Spleen (tissue), 13 donors: ENCODE measurements at places on chromosomes 3 and 15. TPM values are rescaled to one million over a fixed set of nuclear protein-coding genes. Genes with fewer than 3 reads are reported as not detected.
A peak's percentile ranks its signal among the peaks of the same experiment; 100 is the strongest.

DNA sequence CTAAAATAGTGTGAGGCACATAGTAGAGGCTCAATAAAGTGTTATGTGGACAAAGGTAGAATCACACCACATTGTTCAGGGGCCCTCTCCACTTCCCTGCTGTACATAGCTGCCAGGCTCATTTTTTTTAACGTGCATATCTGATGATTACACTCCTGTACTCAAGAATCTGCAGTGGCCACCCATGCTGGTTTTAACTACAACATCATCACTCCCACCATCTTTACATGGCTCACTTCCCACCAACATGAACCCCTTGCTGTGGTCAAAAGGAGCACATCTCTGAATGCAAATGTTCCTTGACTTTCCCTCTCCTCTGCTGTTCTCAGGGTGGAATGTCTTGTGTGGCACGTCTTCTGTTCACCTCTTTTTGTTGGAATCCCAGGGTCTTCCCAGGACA is 76.7 kb downstream of the FEM1B start:
- no peaks in the 10 kb centered on the region for H3K4me1 ChIP-seq
- no peaks in the 10 kb centered on the region for H3K27me3 ChIP-seq
- H3K4me3 ChIP-seq = no peak overlapping the region
- H3K27ac ChIP-seq = no peak overlapping the region
- peak; percentile 4 for DNase-seq

GRCh38 chr15:99307735-99308134 is 56.5 kb downstream of the LRRC28 start:
- no peak for DNase-seq
- no peaks in the 10 kb centered on the region for H3K27me3 ChIP-seq
- no peaks in the 10 kb centered on the region for H3K4me1 ChIP-seq
- no peaks in the 10 kb centered on the region for H3K36me3 ChIP-seq
- no peak overlapping the region for H3K4me3 ChIP-seq
- H3K27ac ChIP-seq = no peak overlapping the region

- H3K36me3 ChIP-seq = no peaks in the 10 kb centered on the region
- no peak overlapping the region for H3K27ac ChIP-seq
- H3K4me1 ChIP-seq = no peaks in the 10 kb centered on the region
- no peaks in the 10 kb centered on the region for H3K27me3 ChIP-seq
- DNase-seq = no peak
Observed at GRCh38 chr15:61057376-61057775, 171.7 kb downstream of the RORA start.

DNA sequence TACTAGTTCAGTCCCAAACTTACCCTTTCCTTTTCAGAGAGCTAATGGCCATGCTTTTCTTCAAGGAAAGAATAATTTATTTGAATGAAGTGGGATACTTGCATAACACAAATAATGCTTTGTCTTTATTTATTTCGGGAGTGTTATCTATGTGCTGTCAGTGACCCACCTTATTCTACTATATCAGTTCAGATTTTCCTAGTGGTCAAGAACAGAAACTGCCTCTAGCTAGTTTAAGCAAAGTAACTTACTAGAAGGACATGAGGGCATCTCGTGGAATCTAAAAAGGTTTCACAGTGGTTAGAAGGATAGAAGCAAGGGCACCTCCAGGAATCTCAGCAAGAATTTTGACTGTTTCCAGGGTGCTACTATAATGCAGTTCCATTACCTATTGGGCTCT is 3.8 kb upstream of the TIMMDC1 start:
- DNase-seq = no peak
- no peaks in the 10 kb centered on the region for H3K27me3 ChIP-seq
- H3K4me1 ChIP-seq = peaks cover 9% of the 10 kb centered on the region
- H3K36me3 ChIP-seq = peaks cover 3% of the 10 kb centered on the region
- no peak overlapping the region for H3K4me3 ChIP-seq
- H3K27ac ChIP-seq = no peak overlapping the region

DNA sequence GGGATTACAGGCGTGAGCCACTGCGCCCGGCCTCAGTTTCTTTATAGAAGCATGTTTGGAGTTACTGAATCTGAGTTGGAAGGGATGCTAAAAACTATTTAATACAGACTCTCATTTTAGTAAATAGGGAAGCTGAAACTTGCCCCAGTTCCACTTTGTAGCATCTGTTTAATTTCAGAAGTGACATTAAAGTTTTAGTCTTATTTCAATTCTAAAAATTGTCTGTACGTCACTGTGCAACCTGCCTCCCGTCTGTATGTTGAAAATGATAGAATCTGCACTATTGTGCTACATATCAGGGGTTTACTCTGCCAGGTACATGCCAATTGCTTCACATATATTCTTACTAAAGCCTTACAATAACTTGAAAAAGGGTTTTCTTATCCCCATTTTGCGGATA is 15.3 kb downstream of the CNOT10 start:
- H3K27ac ChIP-seq = no peak overlapping the region
- DNase-seq = no peak
- no peaks in the 10 kb centered on the region for H3K27me3 ChIP-seq
- H3K4me1 ChIP-seq = peaks cover 9% of the 10 kb centered on the region

DNA sequence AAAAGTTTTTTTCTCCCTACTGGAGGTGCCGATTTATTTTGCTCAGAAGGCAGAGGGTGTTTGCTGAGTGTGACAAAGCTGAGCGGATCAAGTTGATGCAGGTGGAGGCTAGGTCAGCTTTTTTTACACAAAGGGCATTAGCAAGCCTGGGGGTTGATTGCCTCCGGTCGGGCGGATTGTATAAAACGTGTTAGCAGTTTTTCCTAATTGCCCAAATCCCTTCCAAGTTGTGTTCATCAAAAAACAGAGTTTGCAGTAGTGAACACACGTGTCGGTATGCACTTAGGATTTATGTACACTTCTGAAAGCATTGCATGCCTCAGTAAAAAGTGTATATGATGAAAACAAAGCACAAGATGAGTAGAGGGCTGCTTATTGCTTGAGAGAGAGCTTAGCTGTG is 2.6 kb downstream of the GPR160 start:
- H3K4me1 ChIP-seq = peaks cover 8% of the 10 kb centered on the region
- H3K27ac ChIP-seq = no peak overlapping the region
- H3K36me3 ChIP-seq = no peaks in the 10 kb centered on the region

DNA sequence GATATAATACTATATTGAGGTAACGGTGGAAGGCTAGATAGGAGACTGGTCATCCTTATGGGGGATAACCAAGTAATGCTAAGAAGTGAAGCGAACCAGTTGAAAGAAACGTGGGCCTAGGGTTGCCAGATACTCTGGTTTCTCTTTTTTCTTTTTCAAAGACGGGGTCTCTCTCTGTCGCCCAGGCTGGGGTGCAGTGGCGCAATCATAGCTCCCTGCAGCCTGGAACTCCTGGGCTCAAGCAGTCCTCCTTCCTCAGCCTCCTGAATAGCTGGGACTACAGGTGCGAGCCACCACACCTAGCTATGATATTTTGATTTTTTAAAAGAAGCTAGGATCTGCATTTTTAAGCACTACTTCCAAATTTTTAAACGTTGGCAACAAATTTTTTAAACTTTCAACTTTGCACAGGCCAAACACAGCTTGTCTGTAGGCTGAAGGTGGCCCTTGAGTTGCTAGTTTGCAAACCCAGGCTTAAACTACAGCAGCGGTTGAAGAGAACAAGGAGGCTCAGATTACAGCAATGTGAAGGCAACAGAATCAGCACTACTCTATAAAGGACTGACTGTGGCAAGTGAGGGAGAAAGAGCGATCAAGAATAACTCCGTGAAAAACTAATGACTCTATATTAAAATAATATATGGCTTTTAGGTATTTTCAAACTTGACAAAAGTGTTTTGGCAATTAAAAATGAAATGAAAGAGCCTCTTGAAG is 1.2 kb upstream of the RUBCN start:
- peak overlapping the region; percentile 97 for H3K4me3 ChIP-seq
- peaks cover 46% of the 10 kb centered on the region for H3K4me1 ChIP-seq
- no peak for DNase-seq
- no peaks in the 10 kb centered on the region for H3K27me3 ChIP-seq
- no peaks in the 10 kb centered on the region for H3K36me3 ChIP-seq
- H3K27ac ChIP-seq = no peak overlapping the region

GRCh38 chr3:66196633-66197032 is 24.2 kb upstream of the SLC25A26 start:
- no peaks in the 10 kb centered on the region for H3K4me1 ChIP-seq
- H3K4me3 ChIP-seq = no peak overlapping the region
- no peaks in the 10 kb centered on the region for H3K27me3 ChIP-seq
- H3K27ac ChIP-seq = no peak overlapping the region
- no peak for DNase-seq

- no peak overlapping the region for H3K4me3 ChIP-seq
- peaks cover 12% of the 10 kb centered on the region for H3K4me1 ChIP-seq
- DNase-seq = no peak
- no peaks in the 10 kb centered on the region for H3K36me3 ChIP-seq
Observed at GRCh38 chr3:139675327-139675726, 2.4 kb downstream of the NMNAT3 start.

DNA sequence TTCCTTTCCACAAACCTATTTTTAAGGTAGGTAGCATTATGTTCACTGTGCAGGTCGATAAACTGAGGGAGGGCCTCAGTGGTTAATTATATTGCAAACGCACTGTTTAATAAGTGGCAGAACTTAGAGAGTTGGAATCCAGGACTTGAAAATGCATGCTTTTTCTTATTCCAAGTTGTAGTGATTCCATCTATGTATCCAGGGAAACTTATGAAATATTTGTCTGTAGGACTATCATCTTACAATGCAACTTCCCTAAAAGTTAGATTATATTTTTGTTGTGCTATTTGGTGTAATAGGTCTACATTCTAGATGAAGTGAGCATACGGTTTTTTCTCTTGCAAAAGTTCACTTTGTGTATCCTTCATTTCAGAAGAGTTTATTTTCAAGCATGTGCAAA is 419.5 kb downstream of the NAALADL2 start:
- no peak overlapping the region for H3K4me3 ChIP-seq
- no peaks in the 10 kb centered on the region for H3K4me1 ChIP-seq
- H3K36me3 ChIP-seq = no peaks in the 10 kb centered on the region
- H3K27me3 ChIP-seq = no peaks in the 10 kb centered on the region
- no peak overlapping the region for H3K27ac ChIP-seq

- no peaks in the 10 kb centered on the region for H3K4me1 ChIP-seq
- no peaks in the 10 kb centered on the region for H3K36me3 ChIP-seq
- no peak overlapping the region for H3K27ac ChIP-seq
Observed at GRCh38 chr3:59133311-59133710, 83.5 kb upstream of the CFAP20DC start.

- no peaks in the 10 kb centered on the region for H3K27me3 ChIP-seq
- DNase-seq = no peak
- H3K4me3 ChIP-seq = peak overlapping the region; percentile 66
- H3K36me3 ChIP-seq = peaks cover 25% of the 10 kb centered on the region
Observed at GRCh38 chr3:50610181-50610971, 1.2 kb downstream of the CISH start.

GRCh38 chr15:58734859-58735258 is 14.6 kb downstream of the ADAM10 start:
- H3K4me1 ChIP-seq = peaks cover 92% of the 10 kb centered on the region
- H3K4me3 ChIP-seq = no peak overlapping the region
- peaks cover 7% of the 10 kb centered on the region for H3K36me3 ChIP-seq
- no peak overlapping the region for H3K27ac ChIP-seq
- H3K27me3 ChIP-seq = no peaks in the 10 kb centered on the region
- DNase-seq = no peak

- H3K4me1 ChIP-seq = no peaks in the 10 kb centered on the region
- no peak overlapping the region for H3K27ac ChIP-seq
- no peaks in the 10 kb centered on the region for H3K36me3 ChIP-seq
Observed at GRCh38 chr15:51355096-51355495, 13.6 kb downstream of the GLDN start.

DNA sequence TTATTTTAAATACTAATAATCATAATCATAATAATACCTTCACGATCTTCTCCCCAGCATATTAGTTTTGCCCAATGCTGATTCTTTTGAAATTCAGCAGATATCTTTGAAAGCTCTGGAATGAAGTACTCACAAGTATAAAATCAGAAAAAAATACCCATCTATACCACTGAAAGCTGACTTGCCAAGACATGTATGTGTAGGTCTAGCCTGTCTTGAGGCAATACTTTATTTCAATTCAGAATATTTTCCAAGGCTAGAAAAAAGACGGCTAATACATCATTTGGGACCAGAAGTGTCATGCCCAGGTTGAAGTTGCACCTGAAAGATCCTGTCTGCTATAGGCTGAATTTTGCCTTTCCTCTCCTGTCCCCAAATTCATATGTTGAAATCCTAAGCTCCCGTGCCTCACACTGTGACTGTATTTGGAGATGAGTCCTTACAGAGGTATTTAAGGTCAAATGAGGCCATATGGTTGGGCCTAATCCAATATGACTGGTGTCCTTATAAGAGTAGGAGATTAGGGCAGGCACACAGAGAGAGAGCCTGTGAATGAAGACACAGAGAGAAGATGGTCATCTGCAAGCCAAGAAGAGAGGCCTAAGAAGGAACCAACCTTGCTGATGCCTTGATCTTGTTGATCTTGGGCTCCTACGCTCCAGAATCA is 255.9 kb upstream of the CMC1 start:
- no peak overlapping the region for H3K27ac ChIP-seq
- no peak overlapping the region for H3K4me3 ChIP-seq
- H3K27me3 ChIP-seq = no peaks in the 10 kb centered on the region

DNA sequence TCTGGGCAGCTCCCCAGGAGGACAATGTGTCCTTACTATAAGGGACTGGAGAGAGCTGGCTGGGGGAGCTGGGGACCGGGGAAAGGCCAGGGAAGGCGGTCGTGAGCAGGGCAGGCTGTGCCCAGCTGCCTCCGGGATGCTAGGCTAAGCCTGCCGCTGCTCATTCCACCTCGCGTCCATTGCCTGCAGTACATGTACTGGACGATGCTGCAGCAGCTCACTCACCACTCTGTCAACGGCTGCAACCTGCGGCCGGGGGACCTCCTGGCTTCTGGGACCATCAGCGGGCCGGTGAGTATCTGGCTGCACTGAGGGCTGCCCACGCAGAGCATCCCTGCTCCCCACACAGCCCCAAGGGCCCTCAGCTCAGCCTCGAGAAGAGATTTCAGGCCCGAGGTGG is 27.1 kb downstream of the FAH start:
- no peaks in the 10 kb centered on the region for H3K4me1 ChIP-seq
- H3K27me3 ChIP-seq = no peaks in the 10 kb centered on the region
- peaks cover 9% of the 10 kb centered on the region for H3K36me3 ChIP-seq
- H3K4me3 ChIP-seq = no peak overlapping the region
- H3K27ac ChIP-seq = no peak overlapping the region
- DNase-seq = no peak

GRCh38 chr3:84318273-84318809 is 640.4 kb upstream of the CADM2 start:
- H3K4me3 ChIP-seq = no peak overlapping the region
- no peak for DNase-seq
- no peak overlapping the region for H3K27ac ChIP-seq
- no peaks in the 10 kb centered on the region for H3K4me1 ChIP-seq

The SECISBP2L gene
- total RNA-seq = 55.8 TPM

The TGM5 gene
- total RNA-seq = not detected

The CHAC1 gene
- 2.2 TPM for total RNA-seq

The PCSK6 gene
- 233 TPM for total RNA-seq

The PLA2G4E gene
- total RNA-seq = not detected

The TMED3 gene
- total RNA-seq = 45.0 TPM

The APEH gene
- 63.1 TPM for total RNA-seq

The PLA2G4F gene
- total RNA-seq = not detected

The SIDT1 gene
- total RNA-seq = 53.7 TPM

The HCLS1 gene
- total RNA-seq = 501 TPM

The PLXNA1 gene
- 42.1 TPM for total RNA-seq
